ENCODE measurements at places on chromosomes 7 and 10.

- DNase-seq, result no peak
These were observed 192.2 kb downstream of the ELAPOR2 start for GRCh38 chr7:86867163-86867762.

- DNase-seq, result no peak
These were observed 126.0 kb upstream of the JCAD start for GRCh38 chr10:30185341-30185740.

- DNase-seq, result peak; percentile 33
These were observed 285.8 kb upstream of the CACNA2D1 start for GRCh38 chr7:82729172-82730030.

GRCh38 chr10:112912410-112912928 lies 37.6 kb upstream of the TCF7L2 start:
- DNase-seq, result no peak

DNA sequence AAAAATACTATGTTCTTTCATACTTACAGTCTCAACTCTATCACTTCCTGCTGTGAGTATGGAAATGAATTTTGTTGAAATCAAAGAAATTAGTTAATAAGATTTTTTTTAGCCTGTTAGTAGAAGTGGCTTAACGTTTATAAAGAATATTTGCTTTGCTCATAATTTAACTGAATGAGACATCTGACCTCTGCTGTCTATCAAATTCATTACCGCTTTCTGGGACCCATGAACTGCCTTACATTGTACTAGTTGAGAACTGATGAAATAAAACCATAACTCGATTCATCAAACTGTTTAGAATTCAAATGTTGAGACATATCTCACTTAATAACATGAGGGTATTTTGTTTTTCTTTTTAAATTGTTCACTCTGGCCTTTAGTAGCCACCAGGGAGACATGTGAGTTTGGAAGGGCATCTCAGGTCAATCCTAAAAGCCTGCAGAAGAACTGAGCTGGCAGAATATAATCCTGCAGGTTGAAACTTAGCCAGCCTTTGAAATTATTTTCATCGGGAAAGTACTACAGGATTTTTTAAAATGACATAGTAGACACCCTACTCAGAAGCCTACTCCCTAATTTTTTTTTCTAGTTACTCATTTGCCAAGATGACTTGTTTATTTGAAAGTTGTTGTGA lies 78.7 kb downstream of the KIAA1217 start:
- DNase-seq, result no peak

DNA sequence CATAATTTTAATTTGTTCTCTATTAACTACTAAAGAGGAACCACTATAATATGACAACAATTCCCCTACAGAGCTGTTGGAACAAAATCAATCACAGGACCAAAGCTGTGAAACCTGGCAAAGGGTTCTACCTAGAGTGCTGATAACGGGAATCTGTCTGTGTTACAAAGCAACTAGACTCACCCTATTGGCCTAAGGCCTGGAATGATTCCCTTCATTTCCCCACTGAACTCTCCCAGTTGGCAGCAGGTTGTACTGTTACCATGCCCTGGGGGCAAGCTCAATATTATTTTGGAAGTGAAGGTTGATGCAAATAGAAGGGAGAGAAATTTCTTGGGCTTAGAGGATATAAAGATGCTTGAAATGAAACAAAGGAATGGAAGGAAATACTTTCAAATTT lies 81.8 kb downstream of the SEMA3A start:
- DNase-seq, result no peak

GRCh38 chr7:24501009-24501408 lies 72.2 kb upstream of the PALS2 start:
- DNase-seq, result no peak

DNA sequence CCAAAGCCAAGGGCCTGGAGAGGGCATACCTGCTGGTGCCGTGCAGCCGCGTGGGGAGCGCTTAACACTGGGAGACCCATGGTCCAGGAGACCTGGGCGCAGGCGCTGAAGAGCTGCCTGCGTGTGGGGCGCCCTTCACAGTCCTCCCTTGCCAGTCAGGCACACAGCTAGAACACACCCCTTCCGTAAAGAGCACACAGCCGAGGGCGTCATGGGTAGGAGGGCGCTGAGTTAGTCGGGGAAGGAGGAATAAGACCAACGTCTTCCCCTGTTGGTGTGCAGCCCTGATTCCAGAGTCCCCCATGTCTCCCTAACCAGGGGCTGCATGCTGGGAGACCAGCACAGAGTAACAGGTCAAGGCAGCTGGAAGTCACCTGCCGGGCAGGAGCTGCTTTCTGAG lies 273.9 kb downstream of the USP6NL start:
- peak; percentile 47 for DNase-seq

DNA sequence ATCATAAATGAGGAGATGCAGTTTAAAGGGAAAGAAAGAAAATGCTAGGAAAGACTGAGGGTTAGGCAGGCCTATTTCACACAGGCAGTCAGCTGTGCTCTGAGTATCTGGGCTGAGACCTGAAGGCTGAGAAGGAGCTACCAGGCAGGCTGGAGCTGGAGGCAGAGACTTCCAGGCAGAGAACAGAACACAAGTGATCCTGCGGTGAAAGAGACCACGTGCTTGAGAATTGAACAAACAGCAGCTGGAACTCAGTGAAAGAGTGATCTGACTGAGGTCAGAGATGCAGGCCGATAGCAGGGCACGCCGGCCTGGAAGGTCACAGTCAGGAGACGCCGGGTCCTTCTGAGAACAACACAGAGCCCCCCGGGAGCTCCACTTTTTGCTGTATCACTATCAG lies 147.8 kb downstream of the ADAM12 start:
- no peak for DNase-seq

- no peak for DNase-seq
These were observed at the start of gene ADCYAP1R1 for GRCh38 chr7:31051598-31052486. Gene ADCYAP1R1, plus strand, starts transcription at chr7:31052308. Its CDS starts 10,957 bp downstream, at chr7:31063265.

DNA sequence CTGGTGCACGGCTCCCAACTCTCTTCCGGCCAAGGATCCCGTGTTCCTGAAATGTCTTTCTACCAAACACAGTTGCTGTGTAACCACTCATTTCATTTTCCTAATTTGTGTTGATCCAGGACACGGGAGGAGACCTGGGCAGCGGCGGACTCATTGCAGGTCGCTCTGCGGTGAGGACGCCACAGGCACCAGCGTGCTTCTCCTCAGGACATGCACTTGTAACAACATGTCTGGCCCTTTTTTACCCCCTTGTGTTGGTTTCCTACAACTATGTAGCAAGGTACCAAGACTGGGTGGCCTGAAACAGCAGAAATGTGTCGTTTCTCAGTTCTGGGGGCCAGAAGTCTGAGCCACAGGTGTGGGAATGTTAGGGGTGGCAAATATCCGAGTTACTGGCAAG lies 18.2 kb downstream of the CALML5 start:
- no peak for DNase-seq

GRCh38 chr7:89914711-89915110 lies 239.6 kb upstream of the STEAP1 start:
- DNase-seq, result no peak

GRCh38 chr10:104084482-104085142 lies 1.1 kb downstream of the COL17A1 start:
- DNase-seq, result no peak

DNA sequence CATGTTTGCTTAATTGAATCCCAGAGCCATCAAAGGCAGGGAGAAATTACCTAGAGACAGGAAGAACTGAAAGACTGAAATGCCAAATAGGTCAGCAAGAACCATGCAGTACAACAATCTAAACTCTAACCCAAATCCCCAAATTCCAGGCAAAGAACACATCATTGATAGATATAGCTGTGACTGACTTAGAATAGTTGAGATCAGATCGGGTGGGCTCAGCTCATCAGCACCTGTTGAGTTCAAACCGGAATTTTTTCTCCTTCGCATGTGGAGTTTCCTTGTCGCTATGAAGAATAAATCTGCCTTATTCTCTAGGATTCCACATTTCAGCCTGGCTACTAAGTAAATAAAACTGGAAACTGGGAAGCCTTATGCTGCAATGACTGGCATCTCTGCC lies 1.4 kb downstream of the ANKMY2 start:
- no peak for DNase-seq

GRCh38 chr10:22894714-22895113 lies 33.1 kb upstream of the ARMC3 start:
- no peak for DNase-seq

DNA sequence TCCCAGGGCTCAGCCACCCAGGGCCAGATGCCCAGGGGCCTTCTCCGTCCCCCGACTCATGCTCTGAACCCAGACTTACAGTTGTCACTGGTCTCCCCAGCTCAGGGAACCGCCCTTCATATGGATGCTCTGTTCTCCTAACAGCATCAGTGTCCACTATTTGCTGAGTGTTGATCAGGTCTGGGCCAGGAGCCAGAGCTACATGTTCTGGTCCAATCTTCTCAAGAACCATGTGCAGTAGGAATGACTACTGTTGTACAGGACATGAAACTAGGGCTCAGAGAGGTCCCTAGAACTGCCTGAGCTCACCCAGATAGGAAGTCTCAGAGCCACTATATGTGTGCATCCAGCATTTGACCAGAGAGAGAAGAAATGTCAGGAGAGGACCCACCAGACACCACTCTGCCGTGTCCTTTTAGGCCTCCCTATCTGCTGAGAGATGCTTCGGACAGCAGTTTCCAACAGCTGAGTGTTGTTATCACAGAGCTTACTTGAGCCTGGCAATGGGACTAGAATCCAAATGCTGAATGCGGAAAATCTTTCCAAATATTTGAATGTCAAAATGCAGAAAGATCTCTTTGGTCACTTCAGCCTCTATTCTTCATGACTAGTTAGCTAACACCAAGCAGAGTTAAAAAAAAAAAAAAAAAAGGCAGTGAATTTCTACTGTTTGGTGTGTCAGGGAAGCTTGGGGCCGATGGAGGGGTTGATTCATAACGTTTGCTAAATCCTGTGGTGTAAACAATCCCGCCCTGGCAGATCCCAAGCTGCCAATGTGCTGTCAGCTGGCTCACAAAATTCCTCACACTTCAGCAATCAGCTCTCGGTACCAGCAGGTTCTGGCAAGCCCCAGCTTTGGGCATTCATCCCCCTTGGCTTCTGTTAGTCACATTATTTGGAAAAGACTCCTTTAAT lies 246.1 kb downstream of the TNS3 start:
- DNase-seq, result no peak

GRCh38 chr10:114481055-114481454 lies 76.8 kb upstream of the AFAP1L2 start:
- no peak for DNase-seq

GRCh38 chr7:96151889-96152288 lies 170.0 kb downstream of the SLC25A13 start:
- no peak for DNase-seq

DNA sequence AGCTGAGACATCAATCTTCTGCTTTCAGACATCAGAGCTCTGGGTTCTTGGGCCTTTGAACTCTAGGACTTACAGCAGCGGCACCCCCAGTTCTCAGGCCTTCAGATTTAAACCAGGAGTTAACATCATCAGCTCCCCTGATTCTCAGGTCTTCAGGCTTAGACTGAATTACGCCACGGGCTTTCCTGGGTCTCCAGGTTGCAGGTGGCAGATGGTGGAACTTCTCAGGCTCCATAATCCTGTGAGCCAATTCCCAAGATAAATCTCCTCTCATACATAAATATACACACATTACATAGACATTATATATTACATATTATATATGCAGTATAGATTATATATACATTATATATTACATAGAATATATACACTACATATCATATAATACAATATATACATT lies 408.9 kb upstream of the AUTS2 start:
- DNase-seq, result no peak

DNA sequence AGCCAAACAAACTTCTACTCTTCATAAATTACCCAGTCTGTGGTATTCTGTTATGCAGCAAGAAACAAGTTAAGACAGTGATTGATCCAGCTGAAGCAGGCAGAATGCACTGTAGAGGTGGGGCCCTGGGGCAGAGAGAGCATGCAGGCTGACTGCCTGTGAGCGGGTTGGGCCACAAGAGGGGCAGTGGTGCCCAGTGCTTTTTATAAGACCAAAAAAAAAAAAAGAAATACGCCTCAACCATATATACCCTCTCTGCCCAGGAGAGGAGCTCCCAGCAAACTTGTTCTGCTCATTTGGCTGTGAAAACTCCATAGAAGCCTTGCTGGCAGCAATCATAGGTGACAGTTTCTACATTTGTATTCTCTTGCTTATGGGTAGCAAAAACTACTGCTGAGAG lies 104.7 kb downstream of the SORBS1 start:
- DNase-seq, result no peak

- peak; percentile 42 for DNase-seq
These were observed 58.3 kb downstream of the VCL start for GRCh38 chr10:74056050-74056818.

GRCh38 chr10:130363051-130363450 lies 226.9 kb downstream of the GLRX3 start:
- DNase-seq, result no peak

- DNase-seq, result no peak
These were observed 31.6 kb upstream of the USP6NL start for GRCh38 chr10:11643039-11643438.

- no peak for DNase-seq
These were observed 279.1 kb downstream of the PHF14 start for GRCh38 chr7:11252705-11253272.

GRCh38 chr7:157932498-157933218 lies 595.9 kb downstream of the DNAJB6 start:
- DNase-seq, result no peak

DNA sequence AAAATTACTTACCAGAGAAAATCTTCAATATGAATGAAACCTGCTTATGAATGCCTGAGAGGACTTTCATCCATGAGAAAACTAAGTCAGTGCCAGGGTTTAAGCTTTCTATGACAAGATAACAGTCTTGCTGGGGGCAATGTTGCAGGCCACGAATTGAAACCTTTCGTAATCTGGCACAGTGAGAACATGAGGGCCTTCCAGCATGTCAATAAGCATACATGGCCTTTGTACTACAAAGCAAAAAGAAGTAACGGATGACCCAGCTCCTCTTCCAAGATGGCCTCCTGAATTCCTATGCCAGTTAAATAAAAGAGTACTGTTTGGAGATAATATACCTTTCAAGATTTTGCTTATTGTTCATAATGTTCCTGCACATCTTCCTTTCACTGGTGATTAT lies 270.6 kb upstream of the PHF14 start:
- DNase-seq, result no peak

DNA sequence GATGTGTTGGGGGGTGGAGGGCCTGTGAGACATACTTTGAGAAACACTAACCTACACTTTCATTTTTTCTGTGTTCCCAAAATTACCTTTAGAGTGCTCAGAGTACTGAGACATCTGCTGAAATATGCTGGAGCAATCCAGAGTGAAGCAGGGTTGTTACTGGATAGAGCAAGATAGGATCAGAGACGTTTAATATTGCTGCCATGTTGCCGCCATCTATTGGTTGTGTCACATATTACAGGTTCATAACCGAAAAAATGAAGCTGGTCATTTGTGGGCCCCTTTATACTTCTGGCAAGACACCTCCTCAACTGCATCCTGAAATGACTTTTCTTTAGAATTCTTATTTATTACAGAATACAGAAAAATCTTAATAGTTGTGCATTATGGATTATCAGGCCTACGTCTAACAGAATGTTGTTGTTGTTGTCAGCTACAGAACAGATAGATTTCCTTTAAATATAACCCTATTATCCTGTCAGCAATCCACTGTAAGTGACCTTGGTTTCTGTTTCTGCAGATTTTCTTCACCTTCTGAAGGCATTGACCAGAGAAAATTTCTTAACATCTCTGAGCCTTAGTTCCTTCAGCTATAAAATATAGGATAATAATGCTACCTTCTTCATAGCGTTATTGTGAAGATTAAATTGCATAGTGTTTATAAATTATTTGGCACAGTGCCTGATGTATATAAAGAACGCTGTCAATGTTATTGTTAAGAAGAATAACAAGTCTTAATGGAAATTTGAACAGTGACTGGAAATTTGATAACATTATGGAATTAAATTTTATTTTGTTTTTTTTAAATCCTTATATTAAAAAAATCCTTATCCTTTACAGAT lies 16.2 kb upstream of the DLD start:
- peak; percentile 61 for DNase-seq

- DNase-seq, result no peak
These were observed 149.0 kb upstream of the STEAP4 start for GRCh38 chr7:88455696-88456095.

Measured in GM13976 (cell line).